ENCODE measurements at places on chromosomes 2 and 18.
A peak's percentile ranks its signal among the peaks of the same experiment; 100 is the strongest.

DNA sequence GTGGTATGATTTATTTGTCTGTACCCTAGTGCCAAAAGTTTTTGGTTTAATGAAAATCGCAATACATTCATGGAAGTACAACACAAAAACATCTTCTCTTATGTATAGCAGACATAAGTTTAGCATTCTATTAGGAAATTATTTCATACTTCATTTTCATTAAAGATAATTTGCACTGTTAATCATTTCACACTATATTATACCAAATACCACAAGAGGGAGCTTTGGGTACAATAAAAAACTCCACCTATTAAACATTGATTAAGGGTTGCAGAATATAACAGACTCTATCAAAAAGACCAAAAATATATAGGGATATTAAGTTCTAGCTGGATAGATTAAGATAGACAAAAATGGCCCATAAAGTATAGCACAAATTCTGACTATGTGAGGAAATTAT lies 79.0 kb downstream of the SLC66A3 start:
- no peak for DNase-seq

DNA sequence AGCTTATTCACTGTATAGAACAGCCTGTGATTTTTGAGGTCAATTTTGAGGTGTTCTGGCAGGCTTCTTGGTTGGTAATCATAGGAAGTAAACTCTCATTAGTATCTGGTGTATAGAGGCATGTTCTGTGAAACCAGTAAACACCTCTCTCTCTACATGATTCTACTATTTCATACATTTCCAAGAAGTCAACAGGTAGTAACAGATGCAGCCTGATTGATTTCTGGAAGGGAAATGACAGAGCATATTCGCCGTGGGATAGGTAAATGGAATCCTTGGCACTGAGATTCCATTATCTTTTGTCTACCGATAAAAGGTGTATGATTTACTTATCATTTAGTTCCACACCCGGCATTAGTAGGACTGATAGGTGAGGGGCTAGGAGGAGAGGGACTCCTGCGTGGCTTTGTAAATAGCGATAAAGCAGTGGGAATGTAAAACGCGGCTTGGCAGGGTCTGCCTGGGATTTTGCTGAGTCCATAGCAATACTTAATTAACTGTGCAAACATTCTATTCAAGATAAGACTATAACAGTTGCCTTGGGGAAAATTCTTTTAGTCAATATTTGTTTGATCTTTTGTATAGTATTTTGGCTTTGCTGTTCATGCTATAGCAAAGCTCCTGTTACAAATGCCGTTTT lies 32.3 kb downstream of the LYPD6B start:
- no peak for DNase-seq

- no peak for DNase-seq
These were observed 87.7 kb downstream of the PRKRA start for GRCh38 chr2:178363252-178363651.

GRCh38 chr18:56036741-56037140 lies 448.7 kb upstream of the TCF4 start:
- DNase-seq = no peak

DNA sequence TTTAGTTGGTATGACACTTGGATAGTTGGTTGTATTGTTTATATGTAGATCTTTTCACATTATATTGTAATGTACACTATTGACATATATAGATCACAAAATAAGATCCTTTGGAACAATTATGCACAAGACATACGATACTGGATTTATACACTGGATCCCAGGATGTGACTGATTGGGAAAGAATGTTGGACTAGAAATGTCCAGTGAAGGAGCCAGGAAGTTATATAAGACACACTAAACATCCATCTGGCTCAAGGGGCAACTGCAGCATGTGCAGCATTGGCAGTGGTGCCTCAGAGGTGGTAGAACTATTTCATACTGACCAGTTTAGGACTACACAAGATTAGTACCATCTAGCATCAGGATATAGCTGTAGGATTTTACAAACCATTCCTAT lies 104.9 kb downstream of the TRABD2A start:
- no peak for DNase-seq

DNA sequence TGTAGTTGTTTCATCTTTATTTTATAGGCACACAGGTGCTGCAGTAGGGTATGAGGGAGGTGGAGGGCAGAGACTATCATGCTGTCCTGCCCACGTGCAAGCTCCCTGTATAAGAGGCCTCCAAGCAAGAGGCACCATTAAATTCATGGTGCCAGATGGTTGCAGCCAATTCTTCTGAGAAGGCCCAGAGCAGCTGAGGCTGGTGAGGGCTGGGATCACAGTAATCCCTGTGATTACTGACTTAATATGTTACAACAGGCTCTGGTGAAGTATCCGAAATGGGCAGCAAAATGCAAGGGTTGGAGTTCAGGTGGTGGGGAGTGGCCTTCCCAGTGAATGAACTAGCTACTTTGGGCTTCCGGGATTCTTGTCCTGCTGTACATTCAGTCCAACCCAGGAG lies 191.9 kb upstream of the SMAD2 start:
- DNase-seq = no peak

- DNase-seq = no peak
These were observed 24.2 kb downstream of the ITM2C start for GRCh38 chr2:230888824-230889400.

- DNase-seq = no peak
These were observed 163.1 kb downstream of the LNPK start for GRCh38 chr2:175838979-175839378.

DNA sequence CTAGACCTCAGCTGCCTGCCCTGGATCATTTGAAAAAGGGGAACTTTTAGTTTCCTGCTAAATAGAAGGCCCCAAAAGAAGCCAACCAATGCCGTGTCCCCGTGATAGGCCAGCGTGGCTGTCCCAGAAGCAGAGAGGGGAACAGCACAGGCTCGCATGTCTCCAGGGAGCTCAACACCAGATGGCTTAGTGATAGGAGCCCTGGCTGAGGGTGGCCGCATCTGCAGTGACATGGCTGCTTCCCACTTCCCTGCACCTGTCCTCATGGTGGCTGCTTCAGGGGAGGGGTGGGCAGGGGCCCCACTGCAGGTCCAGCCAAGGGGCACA lies 79.6 kb downstream of the MBP start:
- no peak for DNase-seq

GRCh38 chr18:23108496-23108895 lies 26.8 kb upstream of the CABLES1 start:
- no peak for DNase-seq

DNA sequence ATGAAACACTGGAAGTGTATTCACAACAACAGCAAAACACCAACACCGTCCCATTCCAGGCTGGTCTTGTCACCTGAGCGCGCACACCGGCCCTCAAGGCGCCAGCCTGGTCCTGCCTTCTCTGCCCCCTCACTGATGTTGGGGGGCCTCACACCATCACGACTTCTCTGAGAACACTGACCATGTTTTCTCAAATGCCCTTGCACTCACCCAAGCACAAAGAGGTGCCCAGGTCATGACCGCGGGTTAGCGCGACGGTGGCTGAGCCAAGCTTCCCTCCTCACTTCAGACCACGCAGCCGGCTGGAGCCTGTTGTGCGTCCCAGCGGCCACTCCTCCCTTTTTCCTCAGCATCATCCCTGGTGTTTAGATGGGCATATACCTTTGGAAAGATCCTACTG lies 101.3 kb upstream of the SALL3 start:
- no peak for DNase-seq

GRCh38 chr2:156657809-156658208 lies 221.6 kb downstream of the GPD2 start:
- no peak for DNase-seq

DNA sequence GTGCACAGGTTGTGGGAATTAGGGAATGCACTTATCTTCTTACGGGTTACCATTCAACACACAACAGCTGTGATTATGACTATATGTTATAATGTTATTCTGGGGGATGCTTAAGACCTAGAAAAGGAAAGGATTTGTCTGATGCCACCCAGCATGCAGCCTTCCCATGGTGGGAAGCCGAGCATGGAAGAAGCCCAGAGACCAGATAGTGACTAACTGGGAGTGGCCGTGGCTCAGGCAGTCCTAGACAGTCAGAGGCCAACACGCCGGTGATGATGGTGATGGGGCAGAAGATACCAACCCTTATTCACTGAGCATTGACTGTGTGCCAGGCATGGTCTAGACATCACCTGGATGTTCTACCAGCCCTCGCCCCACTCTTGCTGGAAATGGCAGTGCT lies 35.9 kb downstream of the CYRIA start:
- no peak for DNase-seq

DNA sequence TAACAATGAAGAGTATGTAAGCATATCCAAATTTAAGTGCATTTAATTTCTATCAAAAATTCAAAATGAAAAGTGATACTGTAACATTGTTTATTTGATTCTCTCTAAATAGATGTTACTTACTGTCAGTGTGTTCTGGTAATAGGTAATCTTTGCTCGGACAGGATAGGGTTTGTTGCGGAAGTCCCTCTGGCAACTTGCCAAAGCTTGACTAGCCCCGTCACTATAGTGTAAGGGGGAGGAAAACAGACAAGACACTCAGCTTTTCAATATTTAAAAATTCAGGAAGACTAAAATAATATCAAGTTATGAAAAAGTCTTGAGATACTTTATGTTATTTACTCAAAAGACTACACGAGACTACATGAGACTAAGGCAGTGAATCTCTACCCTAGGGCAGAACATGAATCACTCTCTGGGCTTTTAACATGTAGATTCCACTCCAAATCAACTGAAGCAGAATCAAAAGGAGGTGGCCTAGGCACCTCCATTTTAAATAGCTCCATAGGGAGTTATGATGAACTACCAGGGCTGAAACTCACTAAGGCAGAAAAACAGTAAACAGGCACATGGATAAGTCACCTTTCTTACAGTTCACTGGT lies 5.9 kb downstream of the LMAN1 start:
- no peak for DNase-seq

- no peak for DNase-seq
These were observed 6.5 kb downstream of the RPIA start for GRCh38 chr2:88698027-88698413.

DNA sequence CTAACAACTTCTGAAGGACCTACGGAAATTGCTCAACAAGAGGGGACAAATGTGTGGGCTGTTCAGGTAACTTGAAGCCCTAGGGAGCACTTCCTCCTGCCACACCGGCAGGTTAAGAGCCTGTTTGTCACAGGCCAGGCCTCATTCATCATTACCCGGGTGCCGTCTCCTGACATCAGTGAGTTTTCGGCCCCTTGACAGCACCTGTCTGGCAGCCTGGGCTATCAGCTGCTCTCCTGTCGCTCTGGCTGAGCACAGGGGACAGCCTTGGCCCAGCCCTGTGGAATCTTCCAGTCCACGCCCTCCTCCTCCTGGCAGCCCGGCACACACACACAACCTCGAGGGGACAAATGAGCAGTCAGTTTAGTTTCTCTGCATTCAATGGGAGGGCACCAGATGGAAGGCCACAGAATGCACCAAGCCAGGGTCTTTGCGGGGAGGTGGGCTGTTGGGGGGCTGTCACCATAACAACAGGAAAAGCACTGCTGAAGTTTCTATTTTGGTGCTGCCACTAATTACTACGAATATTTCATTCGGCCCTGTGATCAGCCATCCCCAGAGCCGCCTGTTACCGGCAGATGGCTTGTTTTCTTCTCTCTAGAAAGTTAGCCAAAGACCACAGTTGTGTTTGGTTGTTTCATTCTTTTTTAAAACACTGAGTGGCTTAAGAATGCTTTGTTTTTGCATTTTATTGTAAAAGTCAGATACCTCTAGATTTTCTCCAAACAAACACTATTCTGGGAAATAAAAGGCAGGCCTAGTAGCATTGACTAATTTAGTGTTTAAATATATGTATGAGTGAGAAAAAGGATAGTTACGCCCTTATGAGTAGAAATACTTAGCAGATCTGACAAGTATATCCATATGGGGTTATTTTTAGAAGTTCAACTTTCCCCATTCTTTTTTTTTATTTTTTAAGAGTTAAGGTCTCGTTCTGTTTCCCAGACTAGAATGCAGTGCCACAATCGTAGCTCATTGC lies 189.9 kb upstream of the NDUFV2 start:
- DNase-seq = peak; percentile 63
